ENCODE measurements at places on chromosomes 16 and 17.
A peak's percentile ranks its signal among the peaks of the same experiment; 100 is the strongest.

- DNase-seq = no peak
These were observed 176.8 kb downstream of the SLC39A11 start for GRCh38 chr17:72915625-72916081.

GRCh38 chr17:2058586-2059546 is 4.0 kb downstream of the HIC1 start:
- DNase-seq = peak; percentile 34

DNA sequence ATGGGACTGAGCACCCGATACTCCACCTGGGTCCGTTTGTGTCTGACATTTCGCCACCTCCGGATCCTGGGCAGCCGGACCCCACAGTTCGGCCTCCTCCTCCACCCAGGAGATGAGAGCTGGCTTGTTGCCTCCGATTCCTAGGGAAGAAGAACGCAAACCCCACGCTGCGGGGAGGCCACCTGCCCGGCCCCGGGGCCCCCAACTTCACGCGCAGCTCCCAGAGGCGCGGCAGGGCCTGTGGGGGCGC is 542 bp downstream of the ZNF764 start:
- DNase-seq = no peak

GRCh38 chr17:44122816-44123355 is 555 bp downstream of the HDAC5 start:
- no peak for DNase-seq

GRCh38 chr16:84932681-84933080 is 78.7 kb downstream of the ZDHHC7 start:
- DNase-seq = no peak

DNA sequence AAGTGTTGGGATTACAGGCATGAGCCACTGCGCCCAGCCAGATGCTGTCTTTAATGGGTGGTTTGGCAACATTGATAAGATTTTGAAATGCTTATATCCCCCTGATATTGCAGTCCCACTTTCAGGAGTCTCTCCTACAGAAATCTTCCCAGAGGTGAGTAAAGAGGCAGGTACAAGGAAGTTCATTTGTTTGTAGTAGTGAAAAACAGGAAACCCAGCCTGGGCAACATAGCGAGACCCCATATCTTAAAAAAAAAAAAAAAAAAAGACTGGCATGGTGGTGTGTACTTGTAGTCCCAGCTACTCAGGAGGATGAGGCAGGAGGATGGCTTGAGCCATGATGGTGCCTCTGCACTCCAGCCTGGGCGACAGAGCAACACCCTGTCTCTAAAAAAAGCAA is 6.2 kb upstream of the NUPR1 start:
- DNase-seq = no peak

GRCh38 chr17:80987941-80988461 is 3.6 kb upstream of the CHMP6 start:
- DNase-seq = no peak

- DNase-seq = no peak
These were observed 348.5 kb downstream of the KCNJ2 start for GRCh38 chr17:70517816-70518215.

- DNase-seq = no peak
These were observed 161.6 kb downstream of the PPM1E start for GRCh38 chr17:58917228-58917627.

DNA sequence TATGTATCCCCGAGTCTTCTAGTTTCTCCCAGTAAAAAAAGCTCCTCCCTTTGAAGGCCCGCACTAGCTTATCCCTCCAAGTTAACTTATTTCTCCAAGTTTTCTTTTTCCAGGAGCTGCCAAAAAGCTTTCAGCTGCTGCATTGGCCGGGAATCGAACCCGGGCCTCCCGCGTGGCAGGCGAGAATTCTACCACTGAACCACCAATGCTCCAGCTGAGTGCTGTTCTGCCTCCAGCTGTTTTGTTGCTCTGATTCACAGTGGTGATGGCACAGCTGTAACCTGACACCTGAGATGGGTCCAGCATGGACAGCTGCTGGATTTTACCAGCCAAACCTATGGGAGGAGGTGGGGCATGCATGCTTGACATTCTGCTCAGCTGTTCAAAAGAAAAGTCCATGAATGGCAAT is 22.1 kb downstream of the VAC14 start:
- no peak for DNase-seq

DNA sequence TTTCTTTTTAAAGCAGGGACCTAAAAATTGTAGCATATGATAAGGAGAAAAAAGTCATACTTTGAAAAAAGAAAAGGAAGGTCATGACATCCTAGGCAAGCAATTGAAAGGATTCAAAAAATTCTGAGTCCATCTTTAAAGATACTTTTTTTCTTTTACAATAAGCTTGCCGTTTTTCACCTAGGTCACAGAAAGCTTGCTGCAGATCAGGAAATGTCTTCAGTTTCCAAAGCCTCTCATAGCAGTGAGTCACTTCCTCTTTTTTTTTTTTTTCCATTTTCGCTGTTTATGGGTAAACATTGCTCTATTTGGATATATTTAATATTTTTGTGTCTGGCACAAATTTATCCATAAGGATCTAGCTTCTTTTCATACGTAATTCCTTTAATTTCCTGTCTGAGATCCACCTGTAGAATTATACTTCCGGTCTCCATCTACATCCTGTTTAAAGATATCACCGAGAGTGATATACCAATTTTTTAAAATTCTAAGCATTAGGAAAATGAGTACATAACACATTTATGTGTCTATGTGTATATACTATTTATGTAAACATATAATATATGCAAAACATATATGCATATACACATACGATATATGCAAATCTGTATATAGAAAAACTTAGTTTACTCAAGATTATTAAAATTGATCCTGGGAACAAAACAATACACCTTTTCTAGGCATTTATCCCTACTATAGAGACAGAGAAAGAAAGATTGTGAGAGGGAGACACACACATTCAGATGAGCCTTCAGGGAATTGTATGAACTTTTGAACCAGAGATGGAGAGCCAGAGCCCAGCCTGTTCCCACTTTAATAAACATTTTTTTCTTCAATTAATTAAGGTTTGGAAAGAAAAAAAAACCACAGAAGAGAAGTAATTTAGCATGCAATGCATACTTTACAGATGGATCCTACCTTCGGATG is 134.4 kb downstream of the SKAP1 start:
- no peak for DNase-seq

GRCh38 chr17:7403043-7403726 is 712 bp downstream of the TMEM256 start:
- no peak for DNase-seq

GRCh38 chr17:4449736-4450135 is 16.0 kb downstream of the SPNS3 start:
- DNase-seq = no peak

- no peak for DNase-seq
These were observed 474.4 kb downstream of the SLC39A11 start for GRCh38 chr17:72618001-72618509.

DNA sequence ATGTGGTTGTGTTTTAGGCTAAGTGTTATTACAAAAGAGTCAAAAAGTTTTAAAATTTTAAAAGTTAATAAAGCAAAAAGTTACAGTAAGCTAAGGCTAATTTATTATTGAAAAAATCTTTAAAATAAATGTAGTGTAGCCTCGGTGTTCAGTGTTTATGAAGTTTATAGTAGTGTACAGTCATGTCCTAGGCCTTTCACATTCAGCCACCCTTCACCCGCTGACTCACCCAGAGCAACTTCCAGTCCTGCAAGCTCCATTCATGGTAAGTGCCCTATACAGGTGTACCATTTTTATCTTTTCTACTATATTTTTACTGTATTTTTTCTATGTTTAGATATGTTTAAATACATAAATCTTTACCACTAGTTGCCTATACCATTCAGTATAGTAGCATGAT is 98.5 kb upstream of the RPRML start:
- no peak for DNase-seq

DNA sequence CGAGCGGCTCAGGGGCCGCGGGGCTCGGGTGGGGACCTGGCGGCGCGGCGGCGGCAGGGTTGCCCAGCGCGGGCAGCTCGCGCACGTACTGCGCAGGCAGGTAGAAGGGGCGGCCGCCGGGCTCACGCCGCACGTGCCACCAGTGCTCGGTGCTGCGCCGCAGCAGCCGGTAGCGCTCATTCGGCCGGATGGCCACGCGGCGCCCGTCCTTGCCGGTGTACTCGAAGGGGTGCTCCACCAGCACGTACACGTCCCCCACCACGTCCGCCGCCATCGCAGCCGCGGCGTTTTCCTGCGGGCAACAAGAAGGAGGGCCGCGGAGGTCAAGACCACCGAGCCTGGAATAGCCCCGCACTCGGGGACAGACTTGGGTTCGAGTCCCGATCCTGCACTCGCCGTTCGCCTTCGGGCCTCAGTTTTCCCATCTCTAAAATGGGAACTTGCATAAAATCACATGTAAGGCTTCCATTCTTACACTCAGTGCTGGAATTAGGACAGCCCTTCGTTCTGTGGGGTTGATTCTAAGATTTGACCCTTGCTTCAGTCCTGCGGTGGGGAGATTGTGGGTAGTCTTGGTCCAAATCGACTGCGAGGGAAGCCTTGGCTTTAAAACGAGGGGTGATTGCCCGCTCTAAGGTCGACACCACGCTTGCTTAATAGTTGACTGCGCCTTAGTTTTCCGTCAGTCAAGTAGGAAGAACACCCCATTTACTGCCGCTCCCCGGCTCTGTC is 2.5 kb downstream of the ARHGAP27 start:
- no peak for DNase-seq

GRCh38 chr17:46071796-46072195 is 72.7 kb downstream of the STH start:
- DNase-seq = no peak

GRCh38 chr16:57863434-57864160 is 61.3 kb upstream of the KIFC3 start:
- DNase-seq = no peak

DNA sequence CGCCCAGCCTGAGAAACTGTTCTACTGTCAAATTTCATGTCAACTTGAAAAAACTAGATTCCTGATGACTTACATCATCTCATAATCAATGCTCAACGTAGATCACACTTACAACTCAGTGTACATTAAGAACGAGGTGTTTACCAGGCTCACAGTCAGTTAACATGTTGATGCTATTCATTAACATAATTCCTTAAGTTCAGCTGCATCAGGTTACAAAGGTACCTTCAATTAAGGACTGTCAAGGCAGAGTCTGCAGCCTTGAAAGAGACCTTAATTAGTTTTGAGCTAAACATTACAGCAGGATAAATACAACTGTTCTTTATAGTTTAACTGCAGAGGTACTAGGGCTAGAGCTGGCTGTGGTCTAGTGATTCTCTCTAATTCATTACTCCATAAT is 1.9 kb downstream of the GNA13 start:
- no peak for DNase-seq

DNA sequence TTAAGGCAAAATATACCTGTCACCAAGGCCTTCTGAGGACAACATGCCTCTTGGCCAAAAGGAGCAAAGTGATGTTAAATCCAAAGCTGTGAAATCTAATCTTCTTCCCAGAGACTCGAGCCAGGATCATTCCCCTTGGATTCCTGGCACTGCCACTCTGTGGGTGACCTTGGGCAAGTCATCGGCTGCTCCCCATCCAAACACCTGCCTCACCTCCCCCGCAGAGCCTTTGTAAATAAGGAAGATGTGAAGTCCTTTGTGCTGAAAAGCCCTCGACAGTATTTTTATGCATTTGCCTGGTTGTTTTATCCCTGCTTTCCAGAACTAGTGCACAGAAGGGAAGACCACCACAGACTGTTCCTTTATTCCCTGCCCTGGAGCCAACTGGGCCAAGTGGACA is 5.4 kb upstream of the CEP295NL start:
- DNase-seq = no peak

DNA sequence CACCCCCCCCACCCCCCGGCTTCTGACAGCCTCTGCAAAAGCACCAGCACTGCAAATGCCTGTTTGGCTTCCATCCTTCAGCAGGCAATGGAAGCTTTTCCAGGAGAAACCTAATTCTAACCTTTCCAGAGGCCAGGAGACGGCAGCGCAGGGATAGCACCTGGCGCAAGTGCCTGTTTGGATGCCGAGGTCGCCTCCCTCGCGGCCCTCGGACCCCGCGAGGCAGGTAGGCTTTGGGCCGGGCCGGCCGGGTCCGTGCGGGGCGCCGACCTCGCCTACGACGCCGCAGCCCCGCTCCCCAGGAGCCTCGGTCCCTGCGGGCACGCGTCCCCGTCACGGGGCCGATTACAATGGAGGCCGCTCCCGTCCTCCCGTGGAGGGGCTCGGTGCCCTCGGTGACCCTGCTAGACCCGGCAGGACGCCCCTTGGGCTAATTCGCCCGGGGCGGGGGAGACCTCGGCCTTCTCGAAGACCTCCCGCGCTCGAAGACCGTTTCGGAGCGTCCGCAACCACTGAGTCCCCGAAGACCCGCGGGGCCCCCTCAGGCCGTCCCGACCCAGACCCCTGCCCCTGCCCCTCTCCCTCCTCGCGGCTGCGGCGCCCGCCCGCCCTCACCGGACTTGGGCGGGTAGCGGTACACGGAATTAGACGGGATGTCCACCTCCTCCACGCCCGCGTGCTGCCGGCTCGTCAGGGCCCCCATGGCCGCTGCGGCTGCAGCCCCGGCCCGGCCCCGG is 587 bp downstream of the RNF157 start:
- DNase-seq = no peak

Measured in activated gamma-delta T cell treated with anti-CD3 and anti-CD28 coated beads, Interleukin-2, amount 50 U/mL, for 16 hours (primary cell).